ENCODE measurements at places on chromosomes 1 and 21.

DNA sequence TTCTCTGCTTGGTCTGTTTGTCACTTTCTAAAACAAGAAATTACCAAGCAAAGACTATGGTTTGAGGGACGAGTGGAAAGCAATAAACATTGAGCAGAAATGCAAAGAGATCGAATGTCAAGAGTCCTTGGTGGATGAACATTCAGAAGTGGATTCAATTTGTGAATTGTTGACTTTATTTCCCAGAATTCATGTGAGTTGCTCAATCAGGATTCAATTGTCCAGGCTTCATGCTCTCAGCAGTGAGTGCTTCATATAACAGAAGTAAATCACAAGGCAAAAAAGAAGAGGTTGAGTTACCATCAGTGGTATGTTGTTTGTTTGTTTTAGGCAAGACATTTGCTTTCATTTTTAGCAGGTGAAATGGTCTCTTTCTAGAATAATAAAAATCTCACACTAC lies 31.9 kb downstream of the NGF start:
- DNase-seq, result no peak

GRCh38 chr1:185279571-185279970 lies 37.5 kb downstream of the IVNS1ABP start:
- no peak for DNase-seq

- DNase-seq, result no peak
Observed at GRCh38 chr1:94903280-94904009, 23.5 kb downstream of the CNN3 start.

GRCh38 chr1:167206166-167206835 lies 14.4 kb upstream of the POU2F1 start:
- DNase-seq, result no peak

DNA sequence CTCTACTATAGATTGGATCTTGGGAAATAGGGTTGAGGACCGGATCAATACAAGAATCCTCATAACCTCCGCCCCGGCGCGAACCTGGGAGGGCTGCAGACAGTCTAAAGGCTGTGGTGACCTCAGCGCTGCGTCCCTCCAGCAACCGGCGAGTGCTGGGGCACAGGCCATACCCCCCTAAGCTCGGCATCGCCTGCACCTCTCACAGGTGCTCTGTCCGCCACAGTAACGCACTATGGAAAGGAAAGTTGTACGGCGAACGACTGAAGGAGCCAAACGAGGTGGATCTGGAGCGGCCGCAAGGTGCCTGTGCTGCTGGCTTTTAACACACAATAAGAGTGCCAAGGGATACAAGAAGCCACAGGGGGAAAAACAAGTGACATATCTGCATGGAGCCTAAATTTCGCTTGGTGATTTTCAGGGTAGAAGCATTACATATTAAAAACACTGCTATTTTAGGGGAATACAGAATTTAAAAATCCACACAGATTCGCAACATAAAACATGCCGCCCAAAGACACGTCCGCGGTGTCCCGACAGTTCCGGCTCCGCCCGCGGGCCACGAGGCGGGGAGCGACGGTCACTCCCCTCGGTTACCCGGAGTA lies 1.4 kb upstream of the RBM15 start:
- DNase-seq, result peak; percentile 24

GRCh38 chr1:109331113-109331512 lies 24.3 kb upstream of the MYBPHL start:
- DNase-seq, result no peak

- DNase-seq, result no peak
Observed at GRCh38 chr21:33455686-33456446, 23.9 kb downstream of the TMEM50B start.

GRCh38 chr1:166785987-166786386 lies 53.3 kb upstream of the POGK start:
- DNase-seq, result no peak

DNA sequence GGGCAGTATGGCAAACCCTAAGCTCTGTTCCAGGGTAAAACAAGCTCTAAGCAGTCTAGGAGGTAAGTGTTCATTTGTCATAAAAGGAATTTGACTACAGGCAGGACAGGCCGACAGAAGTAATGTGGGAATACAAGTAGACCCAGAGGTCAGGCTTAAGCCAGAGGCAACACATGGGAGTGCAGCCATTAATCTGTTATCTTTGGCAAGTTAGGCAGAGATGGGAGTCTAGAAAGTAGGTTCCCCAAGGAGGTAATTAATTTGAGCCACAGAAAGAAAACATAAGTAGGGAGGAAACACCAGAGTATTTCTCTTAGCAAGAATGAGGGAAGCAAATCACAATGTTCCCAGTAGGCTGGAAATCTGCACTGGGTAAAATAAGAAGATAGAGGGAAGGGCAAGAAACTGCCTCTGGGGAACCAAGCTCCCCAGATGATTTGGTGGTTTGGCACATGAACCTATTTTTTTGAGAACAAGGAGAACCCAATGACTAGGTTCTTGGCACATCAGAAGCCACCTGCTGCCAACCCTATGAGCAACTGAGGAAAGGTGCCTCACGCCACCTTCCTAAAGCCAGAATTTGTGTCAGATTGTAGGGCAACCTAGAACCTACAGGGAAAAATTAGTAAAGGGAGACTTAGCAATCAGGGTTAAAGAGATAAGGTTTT lies 636.4 kb upstream of the PLXNA2 start:
- no peak for DNase-seq

DNA sequence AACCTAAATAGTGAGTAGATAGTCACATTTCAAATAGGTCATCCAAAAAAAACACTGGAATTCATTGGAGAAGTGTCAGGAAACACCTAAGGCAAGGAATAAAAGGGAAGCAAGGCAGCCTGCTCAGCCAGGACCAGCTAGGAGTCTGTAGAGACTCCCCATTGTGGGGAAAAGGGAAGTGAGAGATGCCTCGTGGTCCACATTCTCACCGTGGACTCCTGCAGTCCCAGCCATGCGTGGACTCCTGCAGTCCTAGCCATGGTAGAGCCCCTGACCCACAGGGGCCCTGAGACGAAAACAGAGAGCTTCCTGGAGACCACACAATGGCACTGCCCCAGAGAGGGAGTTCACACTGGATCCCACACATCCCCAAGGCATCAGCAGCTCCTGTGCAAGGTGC lies 97.5 kb downstream of the LRIG2 start:
- no peak for DNase-seq

- no peak for DNase-seq
Observed at GRCh38 chr1:36570006-36570405, 87.3 kb upstream of the CSF3R start.

- DNase-seq, result peak; percentile 69
Observed at GRCh38 chr1:19715334-19716203, 50.9 kb downstream of the HTR6 start.

DNA sequence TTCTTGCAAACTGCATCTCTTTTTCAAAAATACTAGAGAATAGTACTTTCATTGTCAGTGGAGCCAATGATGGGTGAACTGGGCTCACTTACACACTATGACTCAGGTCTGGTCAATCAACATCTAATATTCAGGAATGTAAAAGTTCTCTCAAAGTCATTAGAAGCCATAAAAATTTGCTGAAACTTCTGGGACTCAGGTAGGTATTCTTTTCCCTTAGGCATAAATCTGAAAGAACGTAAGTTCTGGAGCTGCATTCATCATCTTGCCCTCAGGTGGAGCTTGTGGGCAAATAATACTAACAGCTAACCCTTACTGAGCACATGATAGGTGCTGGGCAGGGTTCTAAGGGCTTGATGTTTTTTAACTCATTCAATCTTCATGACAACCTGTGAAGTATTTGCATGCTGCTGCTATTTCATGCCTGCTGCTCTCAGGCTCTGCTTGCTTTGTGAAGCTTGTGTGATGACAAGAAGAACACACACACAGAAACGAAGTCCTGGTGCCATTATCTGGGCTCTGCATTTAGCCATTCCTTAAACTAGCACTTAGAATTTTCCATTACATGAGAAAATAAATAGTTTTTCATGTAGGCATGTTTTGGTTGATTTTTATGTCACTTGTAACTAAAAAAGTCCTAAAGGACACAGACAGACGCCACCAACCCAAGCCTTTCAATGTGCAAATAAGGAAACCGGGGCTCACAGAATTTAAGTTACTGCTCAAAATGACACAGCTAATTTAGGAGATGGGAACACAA lies 394.2 kb upstream of the LYPLAL1 start:
- no peak for DNase-seq

GRCh38 chr1:36525166-36525565 lies 42.5 kb upstream of the CSF3R start:
- DNase-seq, result no peak

- DNase-seq, result no peak
Observed at GRCh38 chr1:94056996-94057395, 64.0 kb downstream of the ABCA4 start.

GRCh38 chr1:187894349-187894748 lies 1065.6 kb downstream of the PLA2G4A start:
- DNase-seq, result no peak

GRCh38 chr1:229563241-229563640 lies 4.7 kb upstream of the ABCB10 start:
- no peak for DNase-seq

DNA sequence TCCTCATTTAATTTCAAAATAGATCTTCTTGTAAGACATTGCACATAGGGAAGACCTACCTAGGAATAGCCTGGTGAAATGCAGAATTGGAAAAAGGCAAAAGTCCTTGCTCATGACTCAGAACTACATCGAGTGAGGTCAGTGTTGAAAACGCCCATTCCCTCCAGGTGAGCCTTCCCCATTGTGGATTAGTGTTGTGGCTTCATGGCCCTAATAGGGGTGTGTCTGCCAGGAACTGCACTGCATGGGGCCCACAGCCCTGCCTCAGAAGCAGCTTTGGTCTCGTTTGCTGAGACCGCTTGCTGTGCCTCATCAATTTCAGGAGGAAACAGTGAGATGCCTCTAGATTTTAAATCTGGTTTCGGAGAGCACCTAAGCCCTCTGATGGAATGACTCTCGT lies 17.0 kb downstream of the TFF3 start:
- no peak for DNase-seq

DNA sequence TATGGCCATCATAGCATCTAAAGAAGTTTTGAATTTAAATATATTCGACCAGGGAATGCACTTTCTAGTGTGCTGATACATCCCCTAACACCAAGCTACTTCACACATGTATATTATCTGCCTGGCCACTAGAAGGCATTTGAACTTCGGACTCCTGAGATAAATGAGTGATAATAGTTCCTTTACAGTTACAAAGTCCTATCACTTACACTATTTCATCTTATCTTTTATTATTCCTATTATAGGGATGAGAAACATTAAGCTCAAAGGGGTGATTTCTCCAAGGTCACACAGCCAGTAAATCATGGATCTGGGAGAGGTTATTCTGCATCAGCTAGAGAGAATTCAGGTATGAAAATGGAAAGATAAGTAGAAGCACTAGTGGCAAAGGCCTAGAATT lies 40.3 kb downstream of the GPATCH2 start:
- DNase-seq, result no peak

GRCh38 chr1:15410223-15410883 lies 665 bp downstream of the EFHD2 start:
- no peak for DNase-seq

DNA sequence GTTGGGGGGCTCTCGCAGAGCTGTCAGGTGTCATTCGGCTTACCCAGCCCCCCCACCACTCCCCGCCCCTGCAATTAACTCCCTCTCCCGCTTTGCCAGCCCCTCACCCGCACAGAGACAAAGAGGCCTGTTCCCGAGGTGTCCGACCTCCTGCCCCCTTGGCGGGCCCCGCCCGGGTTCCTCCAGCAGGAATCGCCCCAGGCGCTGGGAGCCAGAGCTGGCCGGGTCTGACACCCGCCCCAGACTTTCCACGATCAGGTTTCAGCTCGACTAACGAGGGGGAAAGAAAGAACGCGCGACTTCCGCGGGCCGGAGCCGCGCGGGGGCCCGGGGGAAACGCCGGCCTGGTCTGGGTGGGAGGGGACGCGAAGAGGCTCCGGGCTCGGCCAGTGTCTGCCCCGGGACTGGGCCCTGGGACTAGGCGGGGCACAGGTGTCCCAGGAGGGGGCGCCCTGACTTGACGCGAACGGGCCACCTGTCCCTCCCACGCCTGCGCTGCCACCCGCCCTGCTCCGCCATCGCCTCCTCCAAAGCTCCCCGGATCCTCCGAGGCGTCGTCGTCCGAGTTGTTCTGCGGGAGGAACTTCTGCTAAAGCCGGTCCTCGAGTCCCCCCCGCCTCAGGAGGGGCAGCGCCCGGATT lies 36.4 kb upstream of the HHAT start:
- DNase-seq, result peak; percentile 10

DNA sequence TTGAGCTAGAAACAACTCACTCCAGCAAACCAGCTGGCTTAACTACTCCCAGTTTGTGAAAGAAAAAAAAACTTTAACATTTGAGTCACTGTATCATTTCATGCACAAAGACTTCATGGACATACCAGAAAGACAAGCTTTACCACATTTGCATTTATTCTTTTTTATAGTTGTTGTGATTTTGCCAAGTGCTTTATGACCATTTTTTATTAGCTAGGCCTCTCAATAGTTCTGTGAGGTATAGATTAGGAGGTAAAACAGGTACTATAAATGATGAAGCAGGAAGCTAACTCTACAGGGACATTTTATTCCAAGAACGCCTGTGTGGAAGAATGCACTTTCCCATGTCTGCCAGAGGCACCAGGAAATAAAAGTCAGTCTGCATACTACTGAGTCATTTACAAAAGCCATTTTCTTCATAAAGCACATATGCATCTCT lies 8.2 kb upstream of the DENND1B start:
- no peak for DNase-seq

DNA sequence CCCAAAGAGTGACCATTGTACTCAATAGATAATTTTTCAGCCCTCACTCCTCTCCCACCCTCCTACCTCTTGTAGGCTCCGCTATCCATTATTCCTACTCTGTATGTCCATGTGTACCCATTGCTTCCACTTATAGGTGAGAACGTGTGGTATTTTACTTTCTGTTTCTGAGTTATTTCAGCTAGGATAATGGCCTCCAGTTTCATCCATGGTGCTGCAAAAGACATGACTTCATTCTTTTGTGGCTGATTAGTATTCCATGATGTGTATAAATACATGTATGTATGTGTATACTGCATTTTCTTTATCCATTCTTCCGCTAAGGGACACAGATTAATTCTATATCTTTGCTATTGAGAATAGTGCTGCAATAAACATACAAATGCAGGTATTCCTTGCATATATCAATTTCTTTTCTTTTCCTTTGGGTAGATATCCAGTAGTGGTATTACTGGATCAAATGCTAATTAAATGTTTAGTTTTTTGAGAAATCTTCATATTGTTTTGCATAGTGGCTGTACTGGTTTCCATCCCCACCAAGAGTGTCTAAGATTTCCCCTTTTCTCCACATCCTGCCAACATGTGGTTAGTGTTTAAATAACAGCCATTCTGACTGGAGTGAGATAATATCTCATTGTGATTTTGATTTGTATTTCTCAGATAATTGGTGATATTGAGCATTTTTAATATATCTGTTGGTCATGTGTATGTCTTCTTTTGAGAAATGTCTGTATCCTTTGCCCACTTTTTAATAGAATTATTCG lies 4.9 kb downstream of the LY9 start:
- DNase-seq, result no peak

DNA sequence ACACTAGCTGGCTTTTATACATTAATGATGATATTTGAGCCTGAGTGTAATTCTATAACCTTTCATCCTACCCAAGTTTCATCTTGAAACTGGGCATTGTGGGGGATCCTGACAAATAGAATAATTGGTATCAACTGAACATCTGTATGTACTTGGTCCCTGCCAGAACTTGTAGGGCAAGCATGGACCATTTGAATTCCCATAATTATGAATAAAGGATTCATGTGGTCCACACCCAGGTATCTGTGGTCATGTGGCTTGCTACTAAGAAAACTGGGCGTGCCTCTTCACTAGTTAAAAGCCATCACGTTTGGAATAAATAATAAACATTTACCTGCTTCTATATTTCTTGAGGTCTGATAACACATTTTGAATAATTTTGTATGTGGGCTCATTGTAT lies 20.6 kb upstream of the VTCN1 start:
- DNase-seq, result no peak
